Right atrium auricular region (tissue), 2 donors: ENCODE measurements at places on chromosomes 1 and 21. TPM values are rescaled to one million over a fixed set of nuclear protein-coding genes. Genes with fewer than 3 reads are reported as not detected.

The IGSF5 gene
- 4.3 TPM for total RNA-seq

The KPRP gene
- total RNA-seq: not detected

The PDIK1L gene
- 3.0 TPM for total RNA-seq

The CEP104 gene
- total RNA-seq: 21.7 TPM

The PKLR gene
- not detected for total RNA-seq

The TNFRSF25 gene
- total RNA-seq: 4.4 TPM

The DFFA gene
- 19.0 TPM for total RNA-seq

DNA sequence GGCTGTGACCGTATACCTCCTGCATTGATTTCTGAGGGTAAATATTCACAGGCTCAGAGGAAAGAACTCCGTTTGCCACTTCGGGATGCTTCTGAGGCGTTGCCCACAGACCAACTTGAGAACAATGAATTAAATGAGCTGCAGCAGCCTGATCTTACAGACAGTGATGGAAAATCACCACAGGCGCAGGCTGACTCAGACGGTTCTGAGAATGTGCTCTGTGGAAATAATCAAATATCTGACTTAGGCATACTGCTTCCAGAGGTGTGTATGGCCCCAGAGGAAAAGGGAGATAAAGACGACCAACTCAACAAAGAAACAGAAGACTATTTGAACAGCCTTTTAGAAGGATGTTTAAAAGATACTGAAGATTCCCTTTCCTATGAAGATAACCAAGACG, 76.7 kb upstream of the SCCPDH start:
- DNase-seq: no peak

- DNase-seq: no peak
These were observed 5.8 kb downstream of the HAO2 start for GRCh38 chr1:119374208-119374874.

- no peak for DNase-seq
These were observed 1141.6 kb downstream of the KCNT2 start for GRCh38 chr1:195466639-195467038.

DNA sequence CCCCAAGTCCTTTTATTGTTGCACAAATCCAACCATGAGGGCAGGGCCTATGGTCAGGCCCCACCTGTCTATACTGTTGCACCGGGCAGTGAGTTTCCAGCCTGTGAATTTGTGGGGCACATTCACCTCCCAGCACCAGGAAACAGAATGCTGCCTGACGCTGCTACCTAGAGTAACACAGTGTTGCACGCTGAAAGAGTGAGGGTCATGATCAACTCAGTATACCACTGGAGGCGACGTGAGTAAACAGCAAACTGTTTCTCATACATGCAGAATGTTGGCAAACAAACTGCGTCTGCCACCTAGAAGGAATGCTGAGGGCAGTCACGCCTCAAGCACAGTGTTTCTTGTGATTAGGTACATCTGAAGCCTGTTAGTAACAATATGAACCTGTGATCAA, 13.4 kb upstream of the LRRC47 start:
- DNase-seq: no peak

DNA sequence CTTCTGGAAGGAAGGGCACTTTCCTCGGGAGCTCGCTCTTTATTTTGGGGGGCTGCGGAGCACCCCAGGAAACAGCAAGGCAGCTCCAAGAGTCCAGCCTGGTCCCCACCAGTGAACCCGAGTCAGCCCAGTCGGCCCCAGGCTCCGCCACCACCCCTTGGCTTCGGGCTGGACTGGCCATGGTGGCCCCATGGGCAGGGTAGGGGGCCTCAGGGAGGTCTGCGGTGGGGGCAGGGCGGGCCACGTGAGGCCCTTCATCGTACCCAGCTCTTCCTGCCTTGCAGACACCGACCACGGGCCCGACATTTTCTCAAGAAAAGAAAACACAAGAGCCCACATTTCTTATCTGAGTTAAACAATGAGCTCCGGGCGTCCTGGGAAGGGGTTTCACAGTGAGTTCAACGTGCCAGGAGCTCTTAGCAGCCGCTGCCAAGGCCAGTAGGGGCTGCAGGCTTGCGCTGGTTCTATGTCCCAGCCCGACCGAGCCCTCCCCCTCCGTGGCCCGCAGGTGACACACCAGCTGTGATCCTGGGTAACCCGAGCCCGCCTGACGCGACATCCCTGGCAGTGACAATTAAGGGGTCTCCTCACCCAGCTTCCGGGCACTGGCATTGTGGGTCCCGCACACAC, 66.2 kb downstream of the PRDM16 start:
- no peak for DNase-seq

DNA sequence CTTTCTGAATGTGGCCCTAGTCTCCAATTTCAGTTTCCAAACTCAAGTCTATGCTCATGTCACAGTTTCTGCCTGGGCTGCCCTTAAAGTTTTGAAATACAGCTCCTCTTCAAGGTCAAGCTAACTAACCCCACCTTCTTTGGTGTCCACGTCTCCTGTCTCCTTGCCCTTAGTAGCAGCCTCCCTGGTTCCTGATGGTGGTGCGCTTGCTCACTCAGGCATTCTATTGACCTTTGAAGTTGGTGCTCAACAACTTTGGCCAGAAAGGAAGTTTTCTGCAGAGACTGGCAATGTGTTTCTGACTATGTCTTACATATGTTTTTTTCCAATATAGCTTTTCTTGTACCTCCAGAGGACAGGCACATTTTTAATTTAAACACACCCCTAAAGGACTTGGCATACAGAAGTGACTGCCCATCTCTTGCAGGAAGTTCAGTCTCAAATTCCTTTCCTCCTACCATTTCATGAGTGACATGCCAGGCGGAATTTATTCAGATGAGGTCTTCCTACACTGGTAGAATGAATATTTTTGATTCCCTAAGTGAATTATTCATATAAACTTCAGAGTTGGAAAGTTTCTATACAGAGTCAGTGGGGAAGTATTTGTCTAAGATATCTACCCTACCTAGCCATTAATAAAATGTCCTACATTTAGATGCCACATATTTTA, 364.3 kb upstream of the USP24 start:
- DNase-seq: no peak

- no peak for DNase-seq
These were observed 33.3 kb upstream of the PGBD5 start for GRCh38 chr1:230459465-230459864.

DNA sequence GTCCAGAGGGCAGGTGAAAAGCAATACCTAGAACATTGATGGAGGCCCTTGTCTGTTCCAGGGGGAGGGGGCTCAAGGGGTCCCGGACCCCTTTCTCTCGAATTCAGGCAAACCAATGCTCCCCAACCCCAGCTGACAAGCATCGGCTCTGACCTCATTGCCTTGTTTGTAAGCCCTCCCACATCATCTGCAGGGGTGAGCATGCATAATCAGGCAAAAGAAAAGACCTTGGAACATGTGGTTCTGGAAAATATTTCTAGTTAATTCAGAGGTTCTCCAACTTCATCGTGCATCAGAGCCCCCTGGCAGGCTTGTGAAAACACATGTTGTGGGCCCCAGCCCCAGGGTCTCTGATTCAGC, 231.3 kb downstream of the TOMM20 start:
- no peak for DNase-seq

DNA sequence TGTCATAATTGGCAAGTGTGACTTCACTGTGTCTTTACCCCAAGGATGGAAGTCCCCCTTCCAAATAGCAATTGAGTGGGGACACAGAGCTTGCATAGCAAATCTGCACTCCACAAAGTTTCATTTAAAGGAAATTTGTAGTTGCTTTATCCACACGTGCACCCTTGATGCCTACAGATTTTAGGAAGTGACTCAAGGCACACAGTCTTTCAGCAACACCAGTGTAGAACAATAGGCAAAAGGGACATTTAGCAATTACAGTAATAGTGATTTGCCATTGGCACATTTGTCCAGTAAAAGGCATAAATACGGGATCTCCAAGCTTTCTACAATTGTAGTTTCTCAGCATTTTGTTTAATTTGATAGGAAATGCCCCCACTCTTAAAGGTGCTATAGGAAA, 43.4 kb upstream of the KAZN start:
- no peak for DNase-seq

DNA sequence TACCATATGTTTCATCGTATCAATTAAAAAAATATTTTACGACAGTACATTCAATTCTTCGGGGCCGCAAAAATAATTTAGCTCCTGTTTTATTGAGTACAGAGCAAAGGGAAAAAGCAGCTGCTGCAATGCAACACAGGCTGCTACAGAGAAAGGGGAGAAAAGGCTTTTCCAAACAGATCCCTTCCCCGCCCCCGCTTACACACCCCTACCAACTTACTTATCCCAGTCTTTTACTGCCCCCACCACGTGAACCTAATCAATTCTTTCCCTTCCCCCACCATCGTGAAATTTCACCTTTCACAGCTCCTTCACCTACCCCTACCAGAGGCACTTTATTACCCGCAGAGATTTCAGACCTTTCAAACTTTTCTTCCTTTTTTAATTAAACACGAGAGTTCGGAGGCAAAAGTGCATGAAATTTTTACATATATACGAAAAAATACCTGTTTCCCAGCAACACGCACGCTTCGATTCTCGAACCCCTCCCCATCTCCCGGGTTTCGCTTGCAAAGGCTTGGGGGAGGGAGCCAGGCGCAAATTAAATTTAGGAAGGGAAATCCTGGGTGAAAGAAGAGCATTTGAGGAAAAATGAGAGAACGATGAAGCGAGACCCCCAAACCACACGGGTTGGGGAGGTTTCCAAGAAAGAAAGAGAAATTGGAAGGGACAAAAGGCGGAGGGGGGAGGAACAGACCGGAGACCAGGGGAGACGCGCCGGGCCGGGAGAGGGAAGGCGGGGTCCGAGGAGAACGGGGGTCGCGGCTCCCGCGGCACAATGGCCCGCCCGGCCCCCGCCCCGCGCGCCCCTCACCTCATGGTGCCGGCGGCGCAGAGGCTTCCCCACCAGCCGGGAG, 823 bp downstream of the ENAH start:
- no peak for DNase-seq

- no peak for DNase-seq
These were observed 216.2 kb downstream of the SETD4 start for GRCh38 chr21:35843911-35844667.

DNA sequence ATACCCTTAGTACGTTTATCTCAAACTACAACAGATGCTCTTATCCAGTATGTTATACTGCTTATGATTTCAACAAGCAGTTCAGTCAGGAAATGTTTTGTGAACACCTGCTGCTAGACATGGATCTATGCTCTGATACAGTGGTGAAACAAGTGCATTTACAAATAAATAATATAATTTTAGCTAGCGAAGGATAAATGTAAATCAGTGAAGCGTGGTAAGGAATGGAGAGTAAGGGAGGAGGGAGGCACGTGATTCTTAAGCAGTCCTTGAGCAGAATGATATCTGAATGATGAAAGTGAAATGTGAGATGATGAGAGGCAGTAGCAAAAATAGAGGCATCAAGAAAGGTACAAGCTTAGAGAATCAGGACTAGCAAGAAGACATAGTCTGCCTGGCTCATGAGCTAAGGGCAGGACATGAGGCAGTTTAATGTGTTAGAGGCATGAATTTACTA, 6.3 kb downstream of the TSNAX start:
- no peak for DNase-seq

DNA sequence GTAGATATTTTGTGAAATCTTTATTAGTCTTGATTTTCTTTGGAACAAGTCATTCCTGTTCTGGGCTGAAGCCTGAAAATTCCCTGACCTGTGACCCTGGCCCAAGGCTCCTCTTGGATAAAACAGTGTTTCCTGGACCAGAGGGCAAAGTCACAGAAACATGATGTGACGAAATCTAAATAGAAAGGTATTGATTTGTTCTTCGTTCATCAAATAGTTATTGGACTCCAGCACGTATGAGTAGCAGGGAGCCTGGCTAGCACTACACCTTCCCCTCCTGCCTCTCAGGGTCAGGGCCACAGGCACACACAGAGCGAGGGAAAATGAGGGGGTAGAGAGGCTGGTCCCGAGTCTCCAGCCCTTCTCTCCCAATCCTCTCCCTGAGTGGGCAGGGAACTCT, 1.7 kb upstream of the CLDN14 start:
- DNase-seq: no peak

DNA sequence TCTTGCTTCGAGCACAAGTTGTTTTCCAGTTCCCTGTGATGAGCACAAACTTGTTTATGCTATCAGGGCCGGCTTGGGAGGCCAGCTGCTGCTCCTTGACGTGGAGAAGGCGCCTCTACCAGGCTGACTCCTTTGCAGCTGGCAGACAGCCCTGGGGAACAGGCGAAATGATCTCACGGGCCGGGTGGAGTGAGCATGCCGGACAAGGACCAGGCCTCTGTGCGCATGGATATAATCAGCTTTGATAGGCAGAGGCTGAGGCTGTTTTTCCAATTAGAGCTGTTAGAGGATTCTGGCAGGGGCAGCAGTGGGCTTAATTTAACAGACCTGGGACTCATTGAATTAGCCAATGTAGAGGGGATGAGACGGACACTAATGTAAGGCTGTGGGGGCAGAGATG, 38.9 kb downstream of the FAM163A start:
- DNase-seq: peak; percentile 62

- DNase-seq: no peak
These were observed 478.5 kb downstream of the ADGRL2 start for GRCh38 chr1:82279241-82279640.

DNA sequence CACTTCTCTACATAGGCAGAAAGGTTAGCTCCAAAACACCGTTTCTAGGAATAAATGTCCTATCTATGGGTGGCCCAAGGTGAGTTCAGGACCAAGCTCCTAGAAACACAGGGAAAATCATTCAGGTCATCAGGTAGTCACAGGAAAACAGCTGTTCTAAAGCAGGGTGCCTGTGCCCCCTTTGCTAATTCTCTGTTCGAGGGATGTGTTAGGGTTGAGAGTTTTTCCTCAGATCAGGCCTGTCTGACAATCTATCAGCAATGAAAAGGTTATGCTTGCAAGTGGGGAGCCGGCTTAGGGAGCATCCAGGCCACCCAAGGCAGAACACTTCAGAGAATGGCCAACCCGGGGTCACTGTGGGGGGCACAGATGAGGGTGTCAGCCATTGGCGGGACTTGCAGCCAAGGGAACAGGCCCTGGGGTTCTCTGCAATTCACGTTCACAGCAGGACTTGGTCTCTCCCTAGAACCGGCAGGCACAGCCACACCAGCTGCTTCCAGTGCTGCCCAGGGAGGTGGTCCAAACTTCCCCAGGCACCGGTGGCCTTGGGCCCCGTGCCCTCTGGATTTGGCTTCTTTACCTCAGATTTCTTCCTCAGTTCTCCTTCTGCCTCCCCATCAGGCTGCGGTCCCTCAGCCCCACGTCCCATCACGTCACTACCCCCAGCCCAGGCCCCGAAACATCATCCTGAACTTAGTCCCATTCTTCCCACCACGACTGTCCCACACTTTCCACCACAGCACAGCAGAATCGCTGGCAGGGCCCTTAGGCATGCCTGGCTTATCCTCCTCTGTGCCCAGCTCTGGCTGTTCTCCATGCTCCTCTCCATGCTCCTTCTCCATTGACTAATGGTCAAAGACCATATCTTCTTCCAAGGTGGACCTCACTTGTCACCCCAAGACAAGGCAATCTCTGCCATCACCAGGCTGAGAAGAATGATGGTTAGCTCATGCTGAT, 11.0 kb downstream of the CD2 start:
- DNase-seq: no peak

DNA sequence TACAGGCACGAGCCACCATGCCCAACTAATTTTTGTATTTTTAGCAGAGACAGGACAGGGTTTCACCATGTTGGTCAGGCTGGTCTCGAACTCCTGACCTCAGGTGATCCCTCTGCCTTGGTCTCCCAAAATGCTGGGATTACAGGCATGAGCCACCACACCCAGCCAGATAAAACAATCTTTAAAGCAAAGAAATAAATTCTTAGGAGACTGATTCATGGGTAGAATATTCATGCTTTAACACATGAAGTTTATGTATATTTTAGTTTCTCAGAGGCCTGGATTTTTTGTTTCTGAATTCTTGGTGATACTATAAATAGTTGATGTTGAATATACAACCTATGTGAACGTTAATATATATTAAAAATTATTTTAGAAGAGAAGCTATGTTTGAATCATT, 127.4 kb upstream of the KIAA1614 start:
- DNase-seq: no peak

GRCh38 chr1:79695138-79695537, 688.6 kb upstream of the ADGRL4 start:
- DNase-seq: no peak
